ENCODE measurements at places on chromosomes 5 and 9.

- DNase-seq = no peak
Measured at GRCh38 chr5:105554568-105555169, 1992.1 kb upstream of the NUDT12 start.

GRCh38 chr5:74412066-74412465, 228.5 kb downstream of the ENC1 start:
- DNase-seq = no peak

- DNase-seq = no peak
Measured at GRCh38 chr9:34982361-34982760, 7.2 kb upstream of the DNAJB5 start.

DNA sequence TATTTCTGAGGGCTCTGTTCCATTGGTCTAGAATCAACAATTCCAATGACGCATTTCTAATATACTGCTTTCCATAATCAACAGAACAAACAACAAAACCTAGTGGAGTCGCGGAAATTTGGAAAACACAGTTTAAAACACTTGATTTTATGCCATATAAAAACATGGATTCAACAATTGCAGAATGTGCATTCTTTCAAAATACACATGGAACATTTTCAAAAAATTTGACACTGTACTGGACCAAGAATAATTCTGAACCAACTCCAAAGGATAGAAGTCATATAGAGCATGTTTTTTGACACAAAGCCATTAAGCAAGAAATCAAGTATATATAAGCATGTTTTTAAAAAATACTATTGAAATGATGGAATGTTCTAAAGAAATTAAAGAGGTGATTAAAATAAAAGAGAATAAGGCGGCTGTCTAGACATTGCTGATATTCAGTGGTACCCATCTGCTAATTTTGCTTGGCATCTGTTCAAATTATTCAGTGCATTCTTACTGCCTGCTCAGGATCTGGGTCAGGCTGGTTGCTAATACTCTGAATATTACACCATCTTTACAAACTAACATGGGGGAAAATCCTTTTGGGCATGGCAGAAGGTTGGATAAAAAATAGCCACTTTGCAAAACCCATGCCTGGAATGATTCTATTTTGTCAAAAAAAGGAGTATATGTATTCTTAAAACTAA, 221.3 kb downstream of the NPR3 start:
- DNase-seq = no peak

DNA sequence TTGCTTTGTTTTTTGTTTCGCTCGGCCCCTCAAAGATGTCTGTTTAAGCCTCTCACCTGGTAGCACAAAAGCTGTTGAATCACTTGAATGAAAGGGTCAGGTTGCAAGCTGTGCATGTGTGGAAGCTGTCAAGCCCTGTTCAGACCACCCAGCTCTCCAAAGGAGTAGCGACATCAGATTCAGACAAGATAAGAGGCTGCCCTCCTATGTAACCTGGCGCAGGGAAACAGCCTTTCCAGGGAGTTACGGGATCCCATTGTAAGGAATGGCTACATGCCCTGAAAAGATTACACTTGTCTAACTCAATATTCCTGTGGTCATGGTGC, 2.9 kb downstream of the FREM1 start:
- no peak for DNase-seq

- no peak for DNase-seq
Measured at GRCh38 chr5:67855523-67855922, 360.0 kb upstream of the PIK3R1 start.

DNA sequence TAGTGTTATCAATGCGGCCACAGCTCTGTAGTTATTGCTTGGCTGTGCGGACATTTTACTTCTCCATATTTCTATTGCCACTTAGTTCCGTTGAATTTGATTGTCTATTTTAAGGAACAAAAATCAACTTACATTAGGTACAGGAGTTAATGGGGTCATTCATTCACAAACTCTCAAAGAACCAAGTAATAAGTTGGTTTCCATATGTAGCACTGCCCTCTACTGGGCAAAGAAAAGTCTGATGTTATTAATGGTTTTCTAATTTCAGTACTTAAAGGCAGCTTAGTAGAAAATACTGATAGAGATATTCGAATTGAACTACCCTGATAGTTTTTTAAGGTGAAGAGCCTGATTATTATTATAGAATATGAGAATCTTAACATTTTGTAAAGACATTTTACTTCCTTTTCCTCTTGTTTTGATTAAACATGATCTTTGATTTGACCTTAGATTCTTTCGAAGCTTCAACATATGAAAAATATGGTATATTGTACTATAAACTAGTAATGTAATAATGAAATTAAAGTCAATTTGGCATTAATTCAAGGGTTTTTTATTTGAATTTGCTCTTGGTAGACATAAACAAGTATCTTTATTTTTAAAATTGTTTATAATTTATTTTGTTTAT, 119.5 kb upstream of the CTNND2 start:
- DNase-seq = peak; percentile 18

- peak; percentile 2 for DNase-seq
Measured at GRCh38 chr5:121251954-121252353, 599.7 kb upstream of the FTMT start.

- DNase-seq = no peak
Measured at GRCh38 chr5:58266402-58266801, 193.5 kb downstream of the PLK2 start.

GRCh38 chr5:135533334-135533733, 2.4 kb downstream of the NEUROG1 start:
- no peak for DNase-seq

DNA sequence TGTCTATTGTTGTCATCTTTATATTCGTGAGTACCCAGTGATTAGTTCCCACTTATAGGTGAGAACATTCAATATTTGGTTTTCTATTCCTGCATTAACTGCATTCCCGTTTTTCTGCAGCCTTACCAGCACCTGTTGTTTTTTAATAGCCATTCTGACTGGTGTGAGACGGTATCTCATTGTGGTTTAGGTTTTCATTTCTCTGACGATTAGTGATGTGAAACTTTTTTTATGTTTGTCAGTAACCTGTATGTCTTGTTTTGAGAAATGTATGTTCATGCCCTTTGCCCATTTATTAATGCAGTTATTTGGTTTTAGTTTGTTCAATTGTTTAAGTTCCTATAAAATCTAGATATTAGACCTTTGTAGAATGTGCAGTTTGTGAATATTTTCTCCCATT, 546.0 kb upstream of the RORB start:
- DNase-seq = no peak

- no peak for DNase-seq
Measured at GRCh38 chr5:98031926-98032325, 741.5 kb upstream of the RGMB start.

DNA sequence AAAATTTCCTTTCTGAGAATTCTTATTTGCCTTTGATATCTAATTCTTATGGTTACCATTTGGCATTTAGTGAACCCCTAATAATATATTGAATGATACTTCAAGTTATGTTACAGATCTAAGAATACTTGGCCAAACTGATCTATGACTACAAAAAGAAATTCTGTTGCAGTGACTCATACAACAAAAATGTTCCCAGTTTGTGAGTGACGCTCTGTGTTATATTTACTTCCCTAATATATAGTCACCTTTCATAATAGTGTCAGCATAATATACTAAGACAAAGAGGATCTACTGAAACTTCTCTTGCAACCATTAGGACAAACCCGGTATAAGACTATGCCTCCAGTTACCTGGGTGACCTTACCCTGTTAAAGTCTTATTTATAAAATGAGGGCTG, 216.9 kb upstream of the TLX3 start:
- peak; percentile 59 for DNase-seq

DNA sequence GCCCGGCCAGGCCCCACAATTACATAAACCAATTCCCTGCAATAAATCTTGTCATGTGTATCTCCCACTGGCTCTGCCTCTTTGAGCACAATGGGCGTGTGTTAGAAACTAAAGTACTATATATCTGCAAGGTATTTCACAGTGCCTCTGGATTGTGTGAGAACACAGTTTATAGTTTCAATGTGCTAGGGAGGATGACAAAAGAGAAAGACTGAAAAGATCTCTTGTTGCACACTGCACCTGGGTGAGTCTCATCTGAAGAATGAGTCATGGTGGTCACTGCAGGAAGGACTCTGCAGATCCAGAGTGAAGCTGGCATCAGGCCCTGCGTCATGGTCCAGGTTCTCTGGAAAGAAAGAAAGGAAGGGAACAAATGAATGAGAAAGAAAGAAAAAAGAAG, 20.7 kb upstream of the CTSV start:
- no peak for DNase-seq

DNA sequence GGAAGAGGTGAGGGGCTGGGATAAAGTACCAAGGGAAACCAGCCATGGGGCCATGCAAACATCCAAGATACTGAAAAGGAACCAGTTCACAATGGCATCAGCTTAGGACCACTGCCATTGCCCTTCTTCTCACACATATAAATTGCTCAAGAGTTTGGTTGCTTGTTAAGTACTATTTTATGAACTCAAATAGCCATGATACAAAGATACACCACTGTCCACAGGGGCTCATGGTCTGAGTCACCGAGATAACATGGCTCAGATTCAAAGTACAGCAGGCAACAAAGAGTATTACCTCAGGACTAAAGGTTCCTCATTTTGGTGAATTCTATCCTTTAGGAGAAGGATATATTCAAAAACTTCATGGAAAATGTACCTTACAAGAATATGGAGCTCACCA, 55.6 kb downstream of the FANCC start:
- DNase-seq = peak; percentile 66

GRCh38 chr9:120412425-120412951, 167.5 kb downstream of the CDK5RAP2 start:
- DNase-seq = peak; percentile 54

GRCh38 chr5:181109489-181110013, 21.4 kb downstream of the OR2V1 start:
- no peak for DNase-seq

DNA sequence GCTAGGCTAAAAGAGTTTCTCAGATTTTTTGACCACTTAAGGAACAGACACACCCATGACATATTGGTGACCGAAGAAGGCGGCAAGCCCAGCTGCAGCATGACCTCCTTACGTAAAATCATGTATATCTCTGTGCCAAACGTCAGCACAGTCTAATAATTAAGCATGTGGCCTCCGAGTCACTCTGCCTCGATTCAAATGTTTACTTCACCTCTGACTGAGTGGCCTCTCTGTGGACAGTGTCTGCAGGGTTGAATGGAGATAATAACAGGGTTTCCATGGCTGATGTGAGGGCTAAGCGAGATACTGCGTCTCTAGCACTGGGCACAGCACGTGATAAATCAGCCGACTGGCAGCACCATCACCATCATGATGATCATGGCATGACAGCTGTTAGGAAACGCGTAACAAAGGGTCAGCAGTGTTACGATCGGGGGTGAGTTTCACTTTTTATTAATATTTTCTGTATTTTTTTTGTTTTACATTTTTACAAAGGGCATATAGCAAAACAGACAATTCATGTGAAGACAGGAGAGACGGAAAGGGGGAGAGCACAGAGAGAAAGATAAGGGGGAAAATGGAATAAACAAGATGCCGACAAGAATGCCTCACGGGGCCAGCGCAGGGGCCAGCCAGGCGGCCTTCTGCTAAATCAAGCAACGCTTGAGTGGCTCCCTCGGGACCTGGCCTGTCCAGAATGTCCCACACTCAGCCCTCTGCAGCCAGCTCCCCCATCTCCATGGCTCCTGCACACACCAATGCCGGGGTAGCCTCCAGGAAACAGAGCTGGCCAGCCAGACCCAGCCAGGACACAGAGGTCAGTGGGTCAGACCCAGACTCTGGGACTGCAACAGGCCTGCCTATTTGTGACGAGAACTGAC, 60.3 kb downstream of the ADAMTS2 start:
- no peak for DNase-seq

DNA sequence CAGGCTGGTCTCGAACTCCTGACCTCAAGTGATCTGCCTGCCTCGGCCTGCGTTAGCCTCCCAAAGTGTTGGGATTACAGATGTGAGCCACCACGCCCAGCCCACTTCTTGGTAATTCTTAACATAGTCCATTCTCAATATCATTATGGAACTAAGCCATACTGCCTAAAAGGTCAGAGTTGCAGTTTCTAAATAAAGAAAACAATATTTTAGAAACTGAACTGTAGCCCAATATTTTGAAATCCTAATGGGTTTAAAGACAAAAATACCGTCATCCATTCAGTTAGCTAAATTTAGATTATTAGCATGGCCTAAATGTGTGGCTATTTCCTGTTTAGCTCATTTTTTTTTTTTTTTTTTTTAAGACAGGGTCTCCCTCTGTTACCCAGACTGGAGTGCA, 99.5 kb downstream of the USP20 start:
- DNase-seq = no peak

DNA sequence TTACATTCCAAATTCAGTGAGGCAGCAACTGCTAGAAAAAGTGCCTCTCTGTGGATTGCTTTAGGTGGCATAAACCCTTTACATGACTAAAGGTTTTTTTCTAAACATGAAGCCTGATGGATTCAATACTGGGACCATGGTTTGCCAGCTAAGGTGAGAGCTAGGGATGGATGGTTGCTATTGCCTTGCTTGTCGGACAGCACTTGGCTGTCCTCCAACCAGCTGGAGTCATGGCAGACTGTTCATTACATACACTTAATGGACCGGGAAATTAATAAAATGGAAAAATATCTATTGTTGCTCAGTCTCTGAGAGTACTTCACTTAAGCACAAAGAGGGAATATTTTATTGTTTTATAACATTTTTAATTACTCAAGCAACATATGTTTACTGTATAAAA, 116.9 kb upstream of the TRPC7 start:
- no peak for DNase-seq

- no peak for DNase-seq
Measured at GRCh38 chr5:139788294-139788910, 7.2 kb upstream of the PSD2 start.

- no peak for DNase-seq
Measured at GRCh38 chr5:45774528-45774927, 78.3 kb upstream of the HCN1 start.

- peak; percentile 27 for DNase-seq
Measured at GRCh38 chr9:114448706-114449105, 56.6 kb downstream of the WHRN start.

- DNase-seq = no peak
Measured at GRCh38 chr5:61332851-61333320, 828 bp downstream of the ZSWIM6 start.

GRCh38 chr9:113572076-113572861, 108.7 kb downstream of the RGS3 start:
- DNase-seq = no peak

GRCh38 chr9:109910671-109911518, 130.9 kb downstream of the PALM2AKAP2 start:
- DNase-seq = peak; percentile 52

DNA sequence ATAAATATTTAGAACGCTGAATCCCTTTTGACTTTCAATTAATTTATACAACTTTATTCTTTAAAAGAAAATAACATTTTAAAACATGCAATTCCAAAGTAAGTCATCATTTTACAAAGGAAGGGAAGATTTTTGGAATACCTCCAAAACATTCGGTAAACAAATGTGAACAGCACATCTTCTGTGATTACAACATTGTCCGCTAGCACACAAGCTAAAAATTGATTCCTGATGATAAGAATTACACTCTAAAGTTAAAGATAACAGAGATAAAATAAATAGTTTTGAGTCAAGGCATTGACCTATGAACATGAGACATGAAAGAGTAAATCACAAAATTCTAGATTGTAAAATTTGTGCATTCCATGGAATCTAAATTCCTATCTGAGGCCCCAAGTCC, 56.2 kb upstream of the TRAF1 start:
- no peak for DNase-seq

Data from brain microvascular endothelial cell (primary cell).